ENCODE measurements at places on chromosomes 4 and X.

DNA sequence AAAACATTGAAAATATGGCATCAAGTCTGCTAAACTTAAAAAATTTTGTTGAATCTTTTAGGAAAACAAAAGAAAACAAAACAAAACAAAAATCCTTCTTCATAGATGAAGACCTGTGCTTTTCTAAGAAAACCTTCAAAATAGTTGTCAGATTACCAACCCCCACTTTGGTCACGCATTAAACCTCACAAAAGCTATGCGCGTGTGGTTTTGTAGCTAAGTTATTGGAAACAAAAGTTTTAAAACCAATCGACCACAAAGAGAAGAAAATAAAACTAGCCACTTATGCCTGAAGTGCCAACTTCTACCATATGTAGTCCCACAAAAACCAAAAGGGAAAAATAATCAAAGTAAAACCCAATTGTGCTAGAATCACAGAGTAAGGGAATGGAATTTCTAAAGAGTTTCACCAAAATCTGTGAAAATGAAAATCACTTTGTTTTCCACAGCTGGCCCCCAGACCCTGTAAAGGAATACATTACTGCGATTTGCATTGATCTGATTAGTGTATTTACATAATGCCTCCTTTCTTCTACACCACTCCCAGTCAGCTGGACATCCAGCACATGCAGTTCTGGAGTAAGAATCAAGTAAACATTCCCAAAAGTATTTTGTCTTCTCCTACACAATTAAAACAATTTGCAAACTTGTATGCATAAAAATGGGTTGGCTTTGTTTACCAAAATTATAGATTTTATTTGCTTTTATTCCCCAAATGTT is 330.1 kb upstream of the DKK2 start:
- no peak for DNase-seq

DNA sequence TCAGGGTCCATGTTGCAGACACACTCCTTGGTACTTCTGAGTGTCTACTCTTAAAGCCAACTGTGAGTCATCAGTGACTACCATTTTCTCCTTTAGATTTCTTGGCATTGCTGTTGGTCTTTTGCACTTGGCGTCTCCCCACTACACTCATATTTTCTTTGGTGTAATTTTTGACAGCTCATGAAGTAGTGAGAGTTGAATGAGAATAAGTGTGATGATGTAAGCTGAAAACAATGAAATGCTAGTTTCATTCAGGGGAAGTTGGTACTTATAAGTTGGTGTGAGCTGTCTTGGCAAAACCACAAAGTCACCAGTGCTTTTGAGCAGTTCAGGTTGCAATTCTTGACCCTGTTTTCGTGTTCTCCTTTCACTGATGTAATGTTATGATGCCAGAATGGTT is 142.9 kb upstream of the ARX start:
- peak; percentile 67 for DNase-seq

DNA sequence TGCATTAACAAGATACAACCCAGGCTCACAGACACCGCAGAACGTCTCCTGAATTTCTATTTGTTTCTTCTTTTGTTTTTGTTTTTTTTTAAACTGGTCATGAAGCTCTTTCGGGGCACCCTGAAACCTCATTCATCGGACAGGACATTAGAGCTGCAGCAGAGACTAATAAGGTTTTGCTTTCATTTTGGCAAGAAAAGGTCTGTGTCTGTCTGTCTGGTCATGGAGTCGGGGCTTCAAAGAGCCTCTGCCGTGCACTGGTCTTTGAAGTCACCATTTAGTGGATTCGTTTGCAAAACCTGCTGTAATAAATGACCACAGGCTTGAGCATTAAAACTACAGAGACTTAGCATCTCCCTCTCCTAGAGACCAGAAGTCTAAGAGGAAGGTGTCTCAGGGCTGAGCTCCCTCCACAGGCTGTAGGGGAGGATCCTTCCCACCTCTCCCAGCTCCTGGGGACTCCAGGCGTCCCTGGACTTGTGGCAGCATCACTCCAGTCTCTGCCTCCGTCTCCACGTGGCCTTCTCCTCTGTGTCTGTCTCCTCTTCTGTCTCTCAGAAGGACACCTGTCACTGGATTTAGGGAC is 247.5 kb downstream of the CRLF2 start:
- DNase-seq = no peak

GRCh38 chr4:99468889-99469288 is 33.7 kb upstream of the ADH7 start:
- no peak for DNase-seq

DNA sequence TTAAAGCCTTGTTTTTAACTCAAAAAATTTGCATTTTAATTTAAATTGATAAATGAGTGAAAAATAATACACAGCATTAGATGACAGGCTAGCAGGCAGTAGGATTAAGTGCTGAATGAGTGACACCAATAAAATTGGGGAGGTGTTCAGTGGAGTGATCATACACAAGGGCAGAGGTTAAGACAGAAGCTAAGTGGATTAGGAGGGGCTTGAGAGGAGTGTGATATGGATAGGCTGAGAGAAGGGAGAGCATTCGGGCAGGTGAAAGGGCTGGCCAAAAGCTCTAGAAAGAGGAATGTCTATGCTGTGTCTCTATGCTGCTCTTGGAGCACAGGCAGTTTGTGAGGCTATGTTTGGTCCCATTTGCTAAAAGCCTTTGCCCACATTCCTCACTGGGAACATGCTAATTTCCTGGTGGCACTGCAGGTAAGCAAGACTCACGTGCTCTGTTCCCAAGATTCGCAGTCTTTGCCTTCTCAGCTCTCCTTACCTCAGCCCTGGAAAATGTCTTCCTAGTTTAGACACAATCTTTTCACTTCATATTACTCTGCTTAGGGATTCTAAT is 52.8 kb upstream of the CCSER1 start:
- DNase-seq = no peak

DNA sequence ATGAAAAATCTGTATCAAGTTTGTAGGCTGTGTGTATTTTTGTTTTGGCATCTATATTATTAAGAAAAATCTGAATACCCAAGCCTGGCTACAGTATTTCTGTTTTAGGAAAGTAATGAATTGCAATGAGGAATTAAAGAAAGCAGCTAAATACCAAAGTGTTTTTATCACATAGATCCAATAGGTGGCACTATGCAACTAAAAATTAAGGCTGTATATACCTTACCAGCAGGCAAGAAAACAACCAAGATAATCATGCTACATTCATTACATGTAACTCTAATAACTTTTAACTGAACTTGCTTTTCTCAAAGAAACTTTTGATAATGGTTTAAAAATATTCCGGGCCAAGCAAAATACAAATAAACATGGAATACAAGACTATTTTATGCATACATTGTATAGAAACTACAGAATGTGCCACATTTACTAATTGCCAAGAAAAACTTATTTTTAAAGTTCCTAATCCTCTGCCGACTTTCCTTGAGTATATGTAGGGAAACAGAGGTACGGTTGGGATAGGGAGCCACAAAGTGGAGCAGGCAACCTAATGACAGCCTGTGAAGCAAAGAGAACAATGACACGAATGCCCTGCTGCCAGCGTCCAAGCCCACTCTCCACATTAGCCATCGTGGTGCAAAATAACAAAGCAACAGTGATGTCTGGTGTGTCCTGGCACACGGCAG is 63.7 kb downstream of the SEC24D start:
- peak; percentile 56 for DNase-seq

DNA sequence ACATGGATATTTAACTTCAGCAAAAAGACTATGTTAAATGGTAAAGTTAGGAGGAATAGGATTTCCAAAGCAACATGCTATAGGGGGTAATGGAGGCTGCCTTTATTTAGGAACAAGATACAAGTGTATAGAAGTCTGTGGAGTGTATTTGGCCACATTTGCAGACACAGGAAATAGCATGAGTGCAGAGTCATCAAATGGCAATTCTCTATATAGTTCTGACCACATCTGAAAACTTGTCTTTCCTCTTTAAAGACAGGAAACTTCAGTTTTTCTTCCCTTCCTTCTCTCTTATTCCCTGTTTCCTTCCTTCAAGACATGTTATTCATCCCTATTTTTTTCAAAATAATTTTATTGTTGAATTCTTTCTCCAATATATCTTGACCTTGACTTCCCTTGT is 119.3 kb upstream of the PITX2 start:
- DNase-seq = no peak

DNA sequence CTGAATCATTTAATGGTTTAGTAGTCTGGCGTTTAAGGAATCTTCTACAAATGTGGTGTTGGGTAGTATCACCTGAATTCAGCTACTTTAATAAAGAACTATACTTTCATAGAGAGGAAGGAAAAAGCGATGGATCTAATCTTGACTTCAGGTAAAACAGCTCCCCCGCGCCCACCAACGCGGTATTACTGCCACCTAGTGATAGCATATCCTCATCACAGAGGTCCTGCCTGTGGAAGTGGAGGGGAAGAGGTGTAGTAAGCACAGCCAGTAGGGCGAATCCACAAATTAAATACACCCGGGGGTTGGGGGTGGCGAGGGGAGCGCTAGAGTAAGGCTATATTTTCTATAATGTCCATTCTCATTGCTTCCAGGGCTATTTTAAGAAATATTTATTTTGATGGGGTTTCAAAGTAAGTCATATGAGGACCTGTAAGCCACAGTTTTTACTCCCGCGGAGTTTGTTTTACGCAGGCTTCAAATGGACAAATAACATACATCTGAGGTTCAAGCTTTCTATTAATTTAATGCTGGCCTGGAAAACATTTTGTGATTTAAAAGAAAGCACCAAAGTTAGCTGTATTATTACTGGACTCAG is 8.3 kb upstream of the DAPP1 start:
- DNase-seq = peak; percentile 75

DNA sequence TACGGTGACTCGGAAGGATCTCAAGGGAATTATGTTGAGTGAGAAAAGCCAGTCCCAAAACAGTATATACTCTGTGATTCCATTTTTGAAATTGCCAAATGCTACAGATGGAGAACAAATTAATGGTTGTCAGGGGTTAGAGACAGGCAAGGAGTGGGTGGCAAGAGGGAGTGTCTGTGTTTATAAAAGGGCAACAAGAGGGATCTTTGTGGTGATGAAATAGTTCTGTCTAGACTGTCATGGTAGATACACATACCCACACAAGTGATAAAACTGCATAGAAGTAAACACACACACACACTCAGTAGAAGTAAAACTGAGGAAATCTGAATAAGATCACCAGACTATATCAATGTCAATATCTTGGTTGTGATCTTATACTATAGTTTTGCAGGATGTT is 92.7 kb downstream of the CD99L2 start:
- DNase-seq = no peak

- no peak for DNase-seq
Measured at GRCh38 chr4:62161446-62161845, 961.3 kb downstream of the ADGRL3 start.

DNA sequence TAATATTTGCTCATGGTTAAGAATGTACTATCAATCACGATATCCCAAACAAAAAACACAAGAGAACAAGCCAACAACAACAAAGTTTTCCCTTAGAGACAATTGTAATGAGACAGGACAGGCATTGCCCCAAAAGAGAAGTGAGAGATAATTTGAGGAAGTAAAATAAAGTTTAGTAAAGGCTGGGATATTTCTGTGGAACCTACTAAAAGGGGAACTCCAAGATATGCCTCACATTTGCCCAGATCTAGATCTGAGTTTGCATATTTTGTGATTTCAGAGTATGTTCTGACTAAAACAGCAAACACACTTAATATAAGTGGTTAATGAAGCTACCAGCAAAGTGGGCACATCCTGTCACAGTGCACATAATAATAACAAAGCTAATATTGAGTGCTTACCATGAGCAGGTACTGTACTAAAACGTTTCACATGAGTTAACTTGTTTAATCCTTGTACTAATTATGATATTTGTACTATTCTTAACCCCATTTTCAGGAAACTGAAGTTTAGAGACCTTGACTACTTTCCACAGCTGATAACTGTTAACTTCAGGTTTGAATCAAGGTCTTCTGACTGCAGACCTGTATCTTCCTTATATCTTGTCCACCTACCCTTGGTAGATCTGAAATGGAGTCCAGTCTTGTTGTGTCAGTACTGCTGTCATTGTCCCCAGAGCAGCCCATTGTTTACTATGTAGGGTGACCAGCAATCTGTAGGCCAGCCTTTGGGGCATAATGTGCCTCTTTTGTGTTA is 26.0 kb upstream of the BMP2K start:
- no peak for DNase-seq

- DNase-seq = no peak
Measured at GRCh38 chr4:77154065-77154464, 2.9 kb upstream of the CCNG2 start.

GRCh38 chr4:1041147-1041935 is 29.9 kb downstream of the FGFRL1 start:
- peak; percentile 27 for DNase-seq

DNA sequence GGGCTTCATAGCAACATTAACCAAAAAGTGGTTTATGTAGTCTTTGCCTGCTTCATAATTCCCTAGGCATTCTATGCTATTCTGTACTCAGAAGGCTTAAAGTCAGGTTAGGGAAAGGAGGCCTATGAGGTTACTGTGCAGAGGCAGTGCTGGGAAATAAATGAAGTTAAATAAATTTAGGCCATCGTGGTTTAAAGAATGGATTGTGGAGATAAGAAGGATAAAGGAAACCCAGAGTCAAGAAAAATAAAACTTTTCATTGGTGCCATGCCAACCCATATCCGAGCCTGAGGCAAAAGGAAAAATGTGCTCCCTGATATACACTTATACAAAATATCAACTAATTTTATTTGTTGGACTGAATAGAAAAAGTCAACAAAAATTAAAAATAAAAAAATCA is 70.2 kb downstream of the AR start:
- DNase-seq = no peak

DNA sequence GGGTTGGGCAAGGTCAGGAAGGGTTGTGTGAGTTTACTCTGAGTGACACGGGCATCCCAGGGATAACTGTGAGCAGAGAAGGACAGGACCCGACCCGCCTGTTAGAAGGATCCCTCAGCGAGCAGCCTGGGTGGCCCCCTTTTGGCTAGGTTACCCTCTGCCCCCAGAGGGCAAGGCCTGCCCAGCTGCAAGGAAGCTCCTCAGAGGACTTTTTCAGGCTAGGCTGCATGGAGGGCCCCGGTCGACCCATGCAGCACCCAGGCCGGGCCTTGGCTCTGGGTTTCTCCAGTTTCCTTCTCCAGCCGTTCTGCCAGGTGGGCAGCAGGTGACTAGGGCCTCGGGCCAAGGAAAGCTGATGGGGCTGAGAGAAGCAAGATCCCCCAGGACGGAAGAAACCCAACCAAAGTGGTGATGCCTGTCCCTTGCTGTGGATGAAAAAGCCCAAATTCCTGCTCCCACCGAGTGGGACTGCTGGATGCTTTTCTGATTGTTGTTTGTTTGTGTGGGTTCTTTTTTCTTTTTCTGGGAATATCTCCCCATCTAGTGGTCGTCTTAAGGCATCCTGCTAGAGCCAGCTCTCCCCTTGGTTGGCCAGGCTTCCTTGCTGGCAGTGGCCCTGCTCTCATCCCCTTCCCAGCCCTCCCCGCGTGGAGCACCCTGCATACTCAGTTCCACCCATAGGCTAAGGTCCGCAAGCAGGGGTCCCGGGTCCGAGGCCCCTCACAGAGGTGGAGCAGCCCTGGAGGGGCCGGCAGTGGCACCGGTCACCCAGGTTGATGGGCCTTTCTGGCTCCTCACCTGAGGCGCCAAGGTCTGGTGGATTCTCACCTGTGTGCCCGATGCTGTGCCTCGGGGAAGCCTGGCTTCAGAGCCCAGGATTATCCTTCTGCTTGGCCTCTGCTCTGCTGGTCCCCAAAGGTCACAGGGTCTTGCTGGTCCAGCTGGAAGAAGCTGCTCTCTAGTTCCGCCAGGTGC is 1.8 kb downstream of the ZFP92 start:
- DNase-seq = no peak

GRCh38 chr4:139887962-139888735 is 222.5 kb downstream of the MGST2 start:
- DNase-seq = peak; percentile 84

- peak; percentile 83 for DNase-seq
Measured at GRCh38 chrX:74382613-74383012, 38.7 kb upstream of the SLC16A2 start.
